Ammon's horn (tissue), 1 donor: ENCODE measurements at places on chromosomes 4 and X.
A peak's percentile ranks its signal among the peaks of the same experiment; 100 is the strongest.

- DNase-seq: peak; percentile 76
These were observed 92.9 kb downstream of the EGF start for GRCh38 chr4:110005461-110006056.

DNA sequence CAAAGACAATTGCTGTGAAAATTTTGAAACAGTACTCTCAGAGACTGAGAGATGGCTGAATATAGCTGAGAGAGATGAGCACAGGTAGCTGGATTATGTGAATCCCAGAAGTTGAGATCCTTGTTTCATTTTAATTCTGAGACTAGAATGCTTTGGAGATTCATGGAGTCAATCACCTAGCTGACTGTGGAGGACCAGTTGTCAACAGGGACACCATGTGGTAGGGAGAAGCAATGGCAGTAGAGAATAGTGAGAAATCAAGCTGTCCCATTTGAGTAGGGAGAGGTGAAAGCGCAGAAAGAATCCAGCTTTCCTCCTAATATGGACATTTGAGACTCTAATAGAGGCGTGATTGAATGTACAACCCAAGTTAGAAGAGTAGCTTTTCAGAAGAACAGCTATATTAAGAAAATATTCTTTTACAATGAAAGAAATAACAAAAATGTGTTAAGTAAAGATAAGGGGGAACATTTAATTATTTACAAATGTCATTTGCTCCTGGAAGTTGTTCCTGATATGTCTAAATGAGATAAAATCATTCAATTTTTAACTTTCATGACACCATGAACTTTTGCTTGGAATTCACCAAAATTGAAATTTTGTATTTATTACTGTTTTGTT is 30.3 kb upstream of the GLRB start:
- peak; percentile 79 for DNase-seq

DNA sequence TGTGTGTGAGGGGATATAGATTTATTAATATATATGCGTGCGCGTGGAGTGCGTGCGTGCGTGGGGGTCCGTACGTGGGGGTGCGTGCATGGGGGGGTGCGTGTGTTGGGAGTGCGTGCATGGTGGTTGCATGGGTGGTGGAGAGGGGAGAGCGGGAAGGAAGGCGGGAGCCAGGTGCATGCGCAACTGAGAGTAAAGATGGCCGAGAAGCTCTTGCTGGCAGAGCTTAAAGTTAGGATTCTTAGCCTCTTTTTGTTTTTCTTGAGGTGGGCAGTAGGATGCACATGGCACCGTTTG is 45.8 kb downstream of the TEX13B start:
- no peak for DNase-seq

DNA sequence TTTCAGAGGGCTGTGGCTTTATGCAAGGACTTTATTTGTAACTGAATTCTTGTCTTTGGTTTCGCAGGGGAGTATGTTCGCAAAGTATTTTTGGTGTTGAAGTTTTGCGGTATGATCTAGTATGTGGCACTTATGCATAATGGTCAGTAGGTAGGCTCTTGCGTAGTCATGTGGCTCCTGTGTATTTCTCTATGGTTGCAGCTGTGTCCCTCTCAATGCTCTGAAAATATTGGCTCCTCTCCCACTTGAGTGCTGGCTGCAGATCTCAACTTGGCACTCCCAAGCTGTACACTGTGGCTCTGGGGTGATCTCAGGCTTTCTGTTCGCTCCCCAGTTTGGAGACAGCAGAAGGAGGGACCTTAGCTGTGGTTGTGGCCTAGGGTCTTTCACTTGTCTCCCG is 24.8 kb downstream of the ARMCX5 start:
- peak; percentile 50 for DNase-seq

GRCh38 chr4:84530454-84530853 is 31.4 kb upstream of the NKX6-1 start:
- DNase-seq: no peak
